Upper lobe of right lung (tissue), 1 donor: ENCODE measurements at places on chromosomes 5 and 9. TPM values are rescaled to one million over a fixed set of nuclear protein-coding genes. Genes with fewer than 3 reads are reported as not detected.
A peak's percentile ranks its signal among the peaks of the same experiment; 100 is the strongest.

DNA sequence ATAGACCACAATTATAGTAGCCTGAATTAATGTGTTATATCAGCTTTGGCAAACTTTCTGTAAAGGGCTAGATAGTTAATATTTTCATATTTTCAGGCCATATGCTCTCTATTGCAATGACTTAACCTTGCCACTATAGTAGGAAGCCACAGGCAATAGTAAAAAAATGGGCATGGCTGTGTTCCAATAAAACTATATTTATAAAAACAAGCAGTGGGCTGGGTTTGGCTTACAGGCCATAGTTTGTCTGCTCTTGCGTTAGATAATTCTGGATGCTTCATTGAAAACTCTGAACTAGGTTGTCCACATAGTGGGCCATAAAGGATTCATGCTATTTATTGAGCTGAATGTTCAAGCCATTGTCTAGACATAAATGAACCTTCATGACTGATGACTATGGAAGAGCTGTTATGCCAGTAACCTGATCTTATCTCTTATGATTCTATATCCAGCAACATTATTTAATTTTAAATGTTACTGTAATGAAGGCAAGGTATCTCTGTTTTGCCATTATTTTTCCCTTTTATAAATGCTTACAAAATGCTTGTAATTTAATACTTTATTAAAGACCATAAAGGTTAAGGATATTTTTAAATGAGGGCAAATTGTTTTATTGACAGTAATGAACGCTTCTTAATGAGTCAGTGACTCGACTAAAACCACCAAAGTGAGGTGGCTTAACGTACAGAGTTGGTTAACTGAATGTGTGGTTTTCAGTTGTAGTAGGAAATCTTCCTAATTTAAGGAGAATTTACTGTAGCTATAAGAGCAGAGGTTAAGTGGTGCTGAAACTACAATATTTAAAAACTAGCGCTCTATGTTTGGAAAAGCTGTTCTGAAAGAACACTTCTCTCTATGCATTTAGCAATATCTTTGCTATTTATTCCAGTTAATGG is 560.6 kb downstream of the PRR16 start:
- DNase-seq = no peak

GLDC gene
- 1.7 TPM for total RNA-seq

- no peak for DNase-seq
These were observed 513.7 kb downstream of the CDK5RAP2 start for GRCh38 chr9:120066315-120066714.

- no peak for DNase-seq
These were observed 56.6 kb downstream of the MAST4 start for GRCh38 chr5:66652818-66653217.

DNA sequence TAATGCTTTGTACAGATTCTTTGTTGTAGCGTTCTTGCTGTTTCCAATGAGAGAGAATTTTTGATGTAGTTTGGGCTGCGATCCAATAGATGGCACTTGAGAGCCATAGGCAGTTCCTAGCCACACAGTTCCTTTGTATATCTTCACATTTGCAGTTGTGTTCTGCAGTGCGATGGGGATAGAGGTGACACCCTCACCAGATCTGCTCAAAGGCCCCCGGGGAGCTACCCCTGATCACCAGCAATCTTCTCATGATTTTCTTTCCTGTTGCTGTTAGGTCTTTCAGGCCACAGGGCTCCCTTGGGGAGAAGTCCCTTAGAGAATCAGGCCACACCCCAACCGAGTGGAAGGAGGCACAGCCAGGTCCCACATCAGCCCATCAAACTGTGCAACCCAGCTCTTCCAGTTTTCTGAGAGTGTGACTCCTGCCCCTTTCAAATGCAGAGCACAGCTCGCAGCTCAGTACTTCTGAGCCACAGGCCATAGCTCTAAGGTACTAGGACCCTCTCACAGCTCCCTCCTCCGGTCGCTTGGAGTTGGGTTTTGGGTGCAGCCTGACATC is 353.7 kb downstream of the SLCO4C1 start:
- no peak for DNase-seq

NRARP gene
- total RNA-seq = 21.5 TPM

DNA sequence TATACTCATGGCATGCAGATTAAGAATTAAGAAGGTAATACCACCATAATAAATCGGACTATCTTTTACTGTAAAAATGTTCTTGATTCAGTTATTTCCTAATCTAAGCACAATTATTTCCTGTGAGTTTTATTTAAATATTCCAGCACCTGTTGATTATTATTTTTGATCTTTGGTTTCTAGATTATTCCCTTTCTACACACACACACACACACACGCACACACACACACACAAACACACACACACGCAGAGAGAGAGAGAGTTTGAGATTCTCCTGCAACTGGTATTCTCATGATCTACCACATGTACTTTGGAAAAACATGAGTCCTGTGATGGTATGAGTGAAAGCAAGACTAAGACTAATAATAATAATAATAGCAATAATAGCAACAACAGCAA is 17.0 kb upstream of the CKMT2 start:
- no peak for DNase-seq

RUSC2 gene
- total RNA-seq = 31.5 TPM

GRCh38 chr9:136516191-136516654 is 29.6 kb downstream of the NOTCH1 start:
- no peak for DNase-seq

GRCh38 chr9:123787416-123787815 is 142.5 kb downstream of the DENND1A start:
- DNase-seq = no peak

DNA sequence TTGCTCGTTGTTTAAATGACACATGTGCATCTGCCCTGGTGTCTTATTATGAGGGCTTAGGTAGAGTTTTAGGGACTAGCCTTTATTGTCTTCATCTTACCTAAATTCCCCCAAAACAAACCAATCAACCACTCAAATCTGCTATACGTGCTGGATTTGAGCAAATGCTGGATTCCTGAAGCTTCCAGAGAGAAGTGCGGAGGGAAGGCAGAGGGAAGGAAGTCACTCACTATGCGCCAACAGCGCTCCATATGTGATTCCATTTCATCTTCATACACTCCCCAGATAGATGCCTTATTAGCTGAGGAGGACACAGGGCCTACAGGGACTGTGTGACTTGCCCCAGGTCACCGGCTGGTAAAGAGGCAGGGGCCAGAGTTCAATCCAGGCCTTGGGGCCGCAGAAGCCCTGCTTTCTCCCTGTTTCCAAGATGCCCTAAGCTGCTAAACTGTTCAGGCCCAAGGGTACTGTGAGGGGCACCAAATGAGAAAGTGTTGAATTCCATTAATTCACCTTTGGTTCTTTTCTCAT is 63.5 kb downstream of the OTULIN start:
- no peak for DNase-seq

- no peak for DNase-seq
These were observed 88.9 kb downstream of the EBF1 start for GRCh38 chr5:159010661-159011442.

DNA sequence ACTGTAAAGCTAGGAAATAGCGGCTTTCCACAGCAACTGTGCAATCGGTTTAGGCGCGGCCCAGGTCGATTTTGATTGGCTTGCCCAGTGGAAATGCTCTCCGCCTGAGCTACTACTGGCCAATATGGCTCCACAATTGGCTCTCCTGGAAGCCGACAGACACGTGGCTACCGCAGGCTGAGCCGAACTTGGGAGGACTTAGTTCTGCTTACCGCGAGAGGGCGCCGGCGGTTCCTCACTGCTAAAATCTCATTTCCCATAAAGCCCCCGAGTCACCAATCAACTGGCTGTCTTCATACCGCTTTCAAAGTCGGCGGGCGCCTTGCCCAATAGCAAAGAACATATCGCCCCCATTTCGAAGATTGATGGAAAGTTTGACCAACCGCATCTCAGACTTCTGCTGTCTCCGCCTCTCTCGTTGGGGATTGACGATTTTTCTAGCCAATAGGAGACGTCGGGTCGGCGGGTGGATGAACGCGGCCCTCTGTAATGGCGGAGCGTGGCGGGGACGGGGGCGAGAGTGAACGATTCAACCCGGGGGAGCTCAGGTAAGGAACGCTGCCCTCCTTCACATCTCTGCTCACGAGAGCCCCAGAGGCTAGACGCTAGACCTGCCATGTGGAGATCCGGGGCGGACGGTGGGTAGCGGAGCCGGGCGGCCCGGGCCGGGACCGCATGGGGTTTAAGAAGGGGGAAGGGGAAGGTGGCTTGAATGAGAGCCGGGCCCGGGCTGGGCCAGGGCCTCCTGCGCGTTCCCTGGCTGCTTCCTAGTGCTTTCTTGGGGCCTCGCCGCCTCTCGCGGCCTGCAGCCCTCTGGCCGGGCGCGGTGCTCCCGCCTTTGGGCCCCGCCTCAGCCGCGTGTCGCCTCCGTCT is at the start of gene TCERG1:
TCERG1 (plus strand) TSS at position 473 of the 873 bp plus-strand sequence; CDS start at position 490, 17 bp downstream.
- peak; percentile 99 for DNase-seq

C7 gene
- 302 TPM for total RNA-seq

- DNase-seq = no peak
These were observed 19.0 kb downstream of the UNC13B start for GRCh38 chr9:35180801-35181200.

- DNase-seq = no peak
These were observed 146.9 kb downstream of the RORB start for GRCh38 chr9:74644023-74644422.

VCP gene
- total RNA-seq = 185 TPM

DNA sequence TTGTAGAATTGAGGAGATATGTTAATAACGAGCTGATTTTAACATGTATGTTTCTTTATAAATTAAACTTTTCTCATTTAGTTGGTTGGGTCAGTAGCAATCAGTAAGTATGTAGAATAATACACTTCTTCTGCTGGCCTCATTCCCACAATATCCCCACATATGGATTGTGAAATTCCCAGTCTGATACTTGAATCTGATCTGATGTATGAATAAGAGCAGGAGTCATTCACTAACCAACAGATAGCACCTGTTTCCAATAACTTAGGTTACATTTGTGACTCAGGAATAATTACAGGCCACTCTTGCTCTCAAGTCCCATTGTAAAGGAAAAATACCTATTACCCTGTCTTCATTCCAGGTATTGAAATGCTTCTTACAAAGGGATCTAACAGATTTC is 23.9 kb downstream of the SLC36A1 start:
- DNase-seq = no peak

CD72 gene
- 3.0 TPM for total RNA-seq

GRCh38 chr5:107519900-107520354 is 150.8 kb downstream of the EFNA5 start:
- DNase-seq = no peak

DNA sequence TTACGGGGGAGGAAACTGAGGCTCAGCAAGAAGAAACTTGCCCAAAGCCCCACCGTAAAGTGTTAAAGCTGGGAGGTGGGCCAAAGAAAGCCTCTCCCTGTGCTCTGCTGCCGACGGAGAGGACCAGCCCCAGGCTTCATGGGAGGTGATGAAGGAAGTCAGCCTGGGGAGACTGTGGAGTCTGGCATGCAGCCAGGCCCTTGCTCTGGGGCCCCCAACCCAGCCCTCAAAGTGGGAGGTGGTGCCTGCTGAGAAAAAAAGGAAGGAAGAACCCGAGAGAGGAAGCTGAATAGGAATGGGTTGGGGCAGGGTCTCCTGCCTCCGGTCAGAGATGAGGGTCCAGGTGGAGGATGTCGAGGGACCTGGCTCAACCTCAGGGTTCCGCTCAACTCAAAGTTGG is 3.8 kb downstream of the RNF44 start:
- no peak for DNase-seq

- no peak for DNase-seq
These were observed 11.6 kb upstream of the AKNA start for GRCh38 chr9:114399381-114399780.

- DNase-seq = peak; percentile 76
These were observed 9.4 kb upstream of the DELE1 start for GRCh38 chr5:141914199-141914743.

GRCh38 chr5:116152169-116152568 is 67.3 kb downstream of the COMMD10 start:
- no peak for DNase-seq

DNA sequence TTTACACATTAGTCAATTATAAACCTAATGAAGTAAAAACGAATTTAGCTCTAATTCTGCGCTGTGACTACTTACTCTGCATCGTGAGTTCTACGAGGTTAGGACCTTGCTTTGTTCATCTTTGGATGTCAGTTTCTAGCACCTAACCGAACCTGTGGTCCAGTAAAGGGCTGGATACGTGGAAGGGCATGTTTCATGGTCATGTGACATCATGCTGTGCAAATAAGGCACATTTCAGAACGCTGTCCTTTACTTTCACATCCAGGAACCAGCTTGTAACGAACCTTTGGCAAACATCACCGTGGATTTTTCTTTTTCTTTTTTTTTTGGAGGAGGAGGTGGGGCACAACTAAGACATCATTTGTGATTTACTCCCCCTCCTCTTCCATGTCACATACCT is 15.0 kb downstream of the BASP1 start:
- DNase-seq = no peak

- no peak for DNase-seq
These were observed 80.5 kb upstream of the EPB41L4B start for GRCh38 chr9:109401169-109401989.

GRCh38 chr9:119941091-119941490 is 571.9 kb upstream of the BRINP1 start:
- no peak for DNase-seq

DNA sequence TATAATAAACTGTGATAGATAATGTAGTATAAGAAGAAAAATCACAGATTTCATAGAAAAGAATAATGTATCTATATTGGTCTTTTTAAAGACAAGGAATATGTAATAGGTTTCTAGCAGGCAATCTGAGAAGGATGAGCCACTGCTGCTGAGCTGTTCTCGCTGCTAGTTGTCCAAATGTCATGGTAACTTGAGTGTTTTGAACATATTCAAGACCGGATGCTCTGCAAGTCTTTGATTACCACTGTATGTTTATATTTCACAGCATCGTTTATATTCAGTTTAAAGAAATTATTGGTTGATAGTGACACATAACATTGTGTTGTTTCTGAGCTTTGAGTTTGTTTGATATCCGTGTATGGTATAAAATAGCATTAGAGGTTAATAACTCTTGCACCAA is 9.6 kb downstream of the C5orf47 start:
- DNase-seq = no peak

TPD52L3 gene
- total RNA-seq = not detected

FOXD4L4 gene
- 0.23 TPM for total RNA-seq

RETREG1 gene
- 22.8 TPM for total RNA-seq

SOWAHA gene
- not detected for total RNA-seq

DNA sequence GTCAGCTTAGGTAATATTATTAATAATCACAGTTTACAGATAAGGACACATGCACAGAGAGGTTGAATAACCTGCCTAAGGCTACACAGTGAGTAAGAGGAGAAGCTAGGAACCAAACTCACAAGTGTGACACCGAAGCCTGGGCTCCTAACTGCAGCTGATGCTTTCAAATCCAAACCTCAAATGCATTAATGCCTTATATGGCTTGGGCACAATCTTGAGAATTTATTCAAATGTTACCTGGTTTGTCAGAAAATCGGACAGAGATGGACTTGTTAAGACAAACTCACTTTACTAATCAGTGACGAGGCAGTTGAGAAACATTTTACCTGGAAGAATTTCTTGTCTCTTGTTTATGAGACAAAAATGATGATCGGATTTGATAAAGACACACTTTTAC is 54.7 kb downstream of the DAP start:
- DNase-seq = no peak

- no peak for DNase-seq
These were observed 198.2 kb upstream of the PCSK5 start for GRCh38 chr9:75692309-75692708.

- DNase-seq = no peak
These were observed 105.0 kb downstream of the ERCC6L2 start for GRCh38 chr9:95980262-95981125.

PCDHGB5 gene
- 11.0 TPM for total RNA-seq
